A549 treated with dexamethasone at 1 μM for 4 hours (cell line): ENCODE measurements at places on chromosomes 4 and X. TPM values are rescaled to one million over a fixed set of nuclear protein-coding genes. Genes with fewer than 3 reads are reported as not detected.

RENBP gene
- 0.09 to 0.20 TPM (median 0.09 TPM) in 3 of 5 replicates, not detected in the others for total RNA-seq

SPARCL1 gene
- total RNA-seq: not detected in 5 replicates

SSX3 gene
- not detected in 5 replicates for total RNA-seq

MAGEB10 gene
- not detected in 5 replicates for total RNA-seq

TEC gene
- 1.5 to 2.3 TPM (median 1.6 TPM) in 5 replicates for total RNA-seq

IRS4 gene
- total RNA-seq: 0.01 to 0.02 TPM in 2 of 5 replicates, not detected in the others

CYBB gene
- 0.02 to 0.09 TPM (median 0.04 TPM) in 5 replicates for total RNA-seq

HSFX2 gene
- 0.08 to 0.38 TPM (median 0.19 TPM) in 3 of 5 replicates, not detected in the others for total RNA-seq

MTTP gene
- total RNA-seq: 0.02 TPM in 1 of 5 replicates, not detected in the others

VSIG4 gene
- not detected in 5 replicates for total RNA-seq

TLR10 gene
- 0.02 to 0.08 TPM (median 0.03 TPM) in 4 of 5 replicates, not detected in the other for total RNA-seq

CSAG1 gene
- total RNA-seq: 0.16 to 0.53 TPM (median 0.28 TPM) in 5 replicates

IL9R gene
- 0.08 to 0.28 TPM (median 0.16 TPM) in 5 replicates for total RNA-seq

TCEAL9 gene
- 87.4 to 163 TPM (median 89.3 TPM) in 5 replicates for total RNA-seq

PSAPL1 gene
- 0.29 to 0.51 TPM (median 0.36 TPM) in 5 replicates for total RNA-seq

SLC10A4 gene
- total RNA-seq: 4.0 to 7.2 TPM (median 6.7 TPM) in 5 replicates

AIFM1 gene
- 69.0 to 74.6 TPM (median 72.0 TPM) in 5 replicates for total RNA-seq

TMPRSS11D gene
- total RNA-seq: not detected in 5 replicates

F8 gene
- total RNA-seq: 3.9 to 4.6 TPM (median 4.5 TPM) in 5 replicates
